ENCODE measurements at places on chromosomes 5 and 9. TPM values are rescaled to one million over a fixed set of nuclear protein-coding genes. Genes with fewer than 3 reads are reported as not detected.
A peak's percentile ranks its signal among the peaks of the same experiment; 100 is the strongest.

Gene IL17B
- polyA plus RNA-seq: 196 TPM

Gene NR3C1
- polyA plus RNA-seq: 76.6 TPM

Gene SPATA31A3
- not detected for polyA plus RNA-seq

Gene SPINK5
- 0.11 TPM for polyA plus RNA-seq

Gene TMEM252
- 0.70 TPM for polyA plus RNA-seq

Gene BTNL8
- polyA plus RNA-seq: not detected

Gene PCDHGA11
- polyA plus RNA-seq: 3.3 TPM

Gene ADAMTS2
- 27.3 TPM for polyA plus RNA-seq

Gene BAAT
- polyA plus RNA-seq: 0.80 TPM

Gene HINT2
- 23.9 TPM for polyA plus RNA-seq

Gene DEPDC1B
- 3.6 TPM for polyA plus RNA-seq

Gene ANXA2R
- polyA plus RNA-seq: 0.64 TPM

Gene SLC9A3
- 1.8 TPM for polyA plus RNA-seq

DNA sequence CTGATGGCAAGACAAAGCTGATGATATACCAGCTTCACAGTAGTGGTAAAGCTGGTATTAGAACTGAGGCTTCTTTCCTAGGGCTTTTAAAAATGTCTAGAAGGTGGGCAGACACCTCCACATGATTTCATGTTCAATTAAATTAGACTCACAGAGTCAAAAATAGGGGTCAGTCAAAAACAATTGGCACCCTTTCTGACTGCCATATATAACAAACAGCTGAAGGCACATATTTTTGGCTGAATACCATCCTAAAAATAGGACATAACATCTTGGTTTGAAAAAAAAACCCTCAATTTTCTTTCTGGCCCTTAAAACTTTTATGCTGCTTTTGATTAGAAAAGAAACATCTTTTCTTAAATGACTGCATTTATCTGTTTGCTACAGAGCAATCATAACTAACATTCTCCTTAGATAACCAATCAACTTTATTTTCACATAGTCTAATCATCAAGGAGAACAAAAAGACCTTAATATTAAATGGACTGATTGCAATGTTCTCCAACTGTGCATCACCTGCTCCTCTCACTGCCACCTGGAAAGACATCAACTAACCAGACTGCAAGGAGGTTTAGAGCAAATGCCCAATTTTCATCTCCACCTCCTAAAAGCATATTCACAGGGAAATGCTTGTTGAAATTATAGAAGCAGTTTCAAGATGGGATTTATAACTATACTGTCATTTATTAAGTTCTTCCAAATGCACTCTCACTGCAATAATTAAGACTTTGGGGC lies 3.2 kb downstream of the SGTB start:
- DNase-seq: no peak

DNA sequence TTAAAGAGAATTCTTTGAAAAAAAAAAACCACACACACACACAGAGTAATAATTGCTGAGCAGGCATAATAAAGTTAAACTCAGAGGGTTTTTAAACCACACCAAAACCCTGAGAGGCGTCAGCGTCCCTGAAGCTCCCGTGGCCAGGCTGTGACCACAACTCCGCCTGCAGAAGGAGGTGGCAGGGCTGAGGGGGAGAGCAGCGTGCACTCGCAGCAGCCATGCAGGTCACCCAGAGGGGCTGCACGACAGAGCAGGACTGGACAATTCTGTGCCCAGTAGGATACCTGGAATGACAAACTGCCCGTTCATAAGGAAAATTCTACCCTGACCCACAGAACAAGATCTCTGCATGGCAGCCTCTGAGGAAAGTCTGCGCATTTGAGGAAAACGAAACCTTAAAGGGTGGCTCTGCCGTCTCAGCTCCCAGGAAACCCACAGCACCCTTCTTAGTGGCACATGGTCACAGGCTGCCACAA lies 44.0 kb downstream of the ROR2 start:
- peak; percentile 40 for DNase-seq

- DNase-seq: no peak
These were observed 876.4 kb downstream of the NR2F1-AS1 start for GRCh38 chr5:92704590-92704989.

DNA sequence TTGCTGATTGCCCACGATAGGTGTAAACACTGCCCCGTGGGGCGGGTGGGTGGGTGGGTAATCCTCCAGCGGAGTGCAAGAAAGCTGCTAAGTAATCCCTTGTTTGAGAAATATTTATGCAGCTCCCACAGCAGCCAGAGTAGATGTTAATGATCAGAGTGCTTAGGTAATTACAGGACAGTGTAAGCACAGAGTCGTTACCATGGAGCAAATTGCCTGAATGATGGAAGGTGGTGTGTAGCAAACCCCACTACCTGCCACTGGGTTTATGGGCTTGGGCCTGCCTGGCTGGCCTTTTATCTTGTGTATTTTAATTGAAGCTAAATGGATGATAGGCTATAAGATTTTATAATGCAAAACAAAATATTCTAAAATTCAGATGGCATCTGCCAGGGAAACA lies 110.0 kb downstream of the COL5A1 start:
- DNase-seq: no peak

- DNase-seq: no peak
These were observed 130.3 kb downstream of the CDC42SE2 start for GRCh38 chr5:131394128-131394527.

- peak; percentile 22 for DNase-seq
These were observed 4.4 kb downstream of the S1PR3 start for GRCh38 chr9:88995627-88996026.

DNA sequence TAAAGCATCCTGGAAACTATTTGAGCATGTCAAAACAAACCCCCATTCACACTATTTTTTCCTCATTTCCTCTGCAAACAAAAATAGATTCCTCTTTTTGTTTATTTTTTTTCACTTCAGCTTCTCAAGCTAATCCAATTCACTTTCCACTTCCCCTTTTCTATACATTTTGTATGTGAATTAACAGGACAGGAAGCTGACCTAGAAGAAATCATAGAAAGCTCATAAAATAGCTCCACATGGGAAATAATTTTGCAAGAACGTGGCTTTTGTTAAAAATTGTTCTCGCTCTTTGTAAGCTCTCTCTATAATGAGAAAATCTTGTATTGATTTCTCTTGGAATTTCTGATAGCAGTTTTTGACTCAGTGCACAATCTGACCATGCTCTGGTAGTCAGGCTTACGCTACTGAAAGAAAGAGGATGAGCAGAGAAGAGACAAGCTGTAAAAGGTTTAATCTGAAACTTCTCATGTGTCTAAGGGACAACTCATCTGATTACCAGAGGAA lies 215.8 kb downstream of the ADAMTS12 start:
- DNase-seq: peak; percentile 37

GRCh38 chr9:34371886-34372466 lies 4.7 kb downstream of the MYORG start:
- no peak for DNase-seq

DNA sequence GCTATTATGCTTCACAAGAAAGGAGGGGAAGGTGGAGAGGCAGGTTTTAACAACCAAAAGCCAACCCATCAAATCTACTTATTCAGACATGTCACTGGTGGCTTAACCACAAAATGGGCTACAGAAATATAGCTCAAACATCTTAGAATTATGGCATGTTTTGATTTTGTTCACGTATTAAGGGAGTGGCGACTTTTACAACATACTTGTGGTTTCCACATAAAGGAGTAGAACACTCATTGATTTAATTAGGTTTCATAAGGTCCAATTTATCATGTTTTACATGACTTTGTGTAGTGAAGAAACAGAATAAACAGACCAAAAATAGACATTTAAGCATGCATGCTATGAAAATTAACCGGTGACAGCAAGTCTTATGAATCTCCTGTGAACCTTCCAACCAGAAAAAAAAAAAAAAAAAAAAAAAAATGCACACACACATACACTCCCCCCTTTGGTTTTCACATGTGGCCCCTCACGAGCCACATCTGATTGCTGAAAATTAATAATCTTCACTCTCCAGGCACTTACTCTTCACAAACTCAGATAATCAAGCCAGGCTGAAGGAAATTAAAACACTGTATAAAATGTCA lies 5.4 kb downstream of the ZNF608 start:
- DNase-seq: no peak

GRCh38 chr5:139749242-139749641 lies 46.4 kb upstream of the PSD2 start:
- DNase-seq: no peak

DNA sequence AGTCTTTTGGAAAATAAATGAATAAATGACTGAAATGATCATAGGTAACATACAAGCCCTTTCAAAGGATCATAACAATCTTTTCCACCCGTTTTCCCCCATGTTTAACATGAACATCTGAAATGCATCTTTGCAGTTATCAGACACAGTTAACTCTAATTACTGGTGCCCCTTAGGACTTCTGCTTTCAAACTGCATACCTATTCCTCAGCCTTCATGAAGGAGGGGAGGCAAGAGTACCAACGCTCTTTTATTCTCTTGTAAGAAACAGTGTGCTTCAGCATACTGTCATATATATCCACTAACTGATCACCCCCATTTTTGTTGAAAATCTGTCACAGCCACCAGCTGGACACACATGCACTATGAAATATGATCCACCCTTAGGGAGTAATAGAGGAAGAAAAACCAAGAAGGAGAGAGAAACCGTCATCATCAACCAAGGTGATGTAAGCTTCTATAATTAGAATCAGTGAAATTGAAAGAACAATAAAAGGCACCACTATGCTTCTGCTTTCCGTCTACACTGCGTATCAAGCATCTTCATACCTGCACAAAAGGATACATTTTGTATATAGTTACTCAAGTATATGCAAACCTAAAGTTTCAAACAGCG lies 98.7 kb downstream of the RAPGEF6 start:
- DNase-seq: peak; percentile 24

DNA sequence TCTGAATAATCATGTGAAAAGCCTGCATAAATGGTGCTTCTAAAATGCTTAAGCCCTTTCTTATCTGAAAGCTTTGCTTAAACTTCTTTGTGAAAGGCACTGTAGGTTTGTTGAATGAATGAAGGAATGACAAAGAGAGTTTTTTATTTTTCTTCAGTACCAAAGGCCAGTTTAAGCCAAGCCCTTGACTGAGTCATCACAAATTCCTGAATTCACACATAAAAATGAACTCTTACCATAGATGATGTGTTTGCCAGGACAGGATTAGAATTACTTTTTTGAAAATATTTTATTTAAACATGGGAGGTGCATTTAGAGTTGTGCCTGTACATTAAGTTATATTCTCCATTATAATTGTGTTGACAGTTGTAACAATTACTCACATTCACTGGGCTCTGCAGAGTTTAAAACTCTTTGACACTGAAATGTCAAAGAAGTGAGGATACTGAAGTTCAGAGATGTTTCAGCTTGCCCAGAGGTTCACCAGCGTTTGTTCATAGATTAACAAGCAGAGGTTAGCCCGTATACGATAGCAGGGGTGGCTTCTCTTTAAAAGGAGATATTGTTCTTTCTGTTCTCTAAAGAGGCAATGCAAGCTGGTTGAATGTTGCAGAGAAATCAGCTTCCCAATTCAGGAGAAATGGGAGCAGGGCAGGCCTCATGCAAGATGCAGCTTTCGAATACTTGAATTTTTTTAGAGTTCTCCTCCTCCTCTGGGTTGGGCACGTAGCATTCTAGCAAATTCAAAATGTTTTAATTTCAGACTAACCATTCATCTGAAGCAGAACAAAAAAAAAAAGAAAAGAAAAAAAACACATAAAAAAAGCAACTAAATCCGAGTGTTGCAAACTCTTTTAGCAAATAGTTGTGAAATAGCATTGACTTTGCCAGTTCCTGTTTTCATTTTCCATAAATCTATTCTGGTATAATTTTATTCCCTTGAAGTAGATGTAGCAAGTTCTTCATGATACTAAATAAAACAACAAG lies 358.7 kb upstream of the KLF4 start:
- peak; percentile 38 for DNase-seq

GRCh38 chr9:110104261-110104809 lies 103.6 kb downstream of the C9orf152 start:
- peak; percentile 71 for DNase-seq

GRCh38 chr9:135809166-135809565 lies 98.2 kb downstream of the CAMSAP1 start:
- DNase-seq: peak; percentile 26

- no peak for DNase-seq
These were observed 3.7 kb downstream of the OTULIN start for GRCh38 chr5:14668181-14668591.

GRCh38 chr5:94807985-94808384 lies 189.5 kb downstream of the SLF1 start:
- no peak for DNase-seq
